ENCODE measurements at places on chromosomes 2 and 18.

GRCh38 chr2:96396602-96397001 lies 61.0 kb downstream of the NCAPH start:
- DNase-seq = no peak

GRCh38 chr18:39846265-39846664 lies 2108.8 kb upstream of the PIK3C3 start:
- no peak for DNase-seq

- DNase-seq = no peak
These were observed 15.4 kb upstream of the ACYP2 start for GRCh38 chr2:54099829-54100585.

GRCh38 chr18:78776706-78777285 lies 202.8 kb upstream of the SALL3 start:
- DNase-seq = no peak

GRCh38 chr2:151363709-151364108 lies 6.3 kb downstream of the TNFAIP6 start:
- DNase-seq = no peak

- DNase-seq = peak; percentile 89
These were observed 23.7 kb downstream of the TMEM127 start for GRCh38 chr2:96241900-96242611.

DNA sequence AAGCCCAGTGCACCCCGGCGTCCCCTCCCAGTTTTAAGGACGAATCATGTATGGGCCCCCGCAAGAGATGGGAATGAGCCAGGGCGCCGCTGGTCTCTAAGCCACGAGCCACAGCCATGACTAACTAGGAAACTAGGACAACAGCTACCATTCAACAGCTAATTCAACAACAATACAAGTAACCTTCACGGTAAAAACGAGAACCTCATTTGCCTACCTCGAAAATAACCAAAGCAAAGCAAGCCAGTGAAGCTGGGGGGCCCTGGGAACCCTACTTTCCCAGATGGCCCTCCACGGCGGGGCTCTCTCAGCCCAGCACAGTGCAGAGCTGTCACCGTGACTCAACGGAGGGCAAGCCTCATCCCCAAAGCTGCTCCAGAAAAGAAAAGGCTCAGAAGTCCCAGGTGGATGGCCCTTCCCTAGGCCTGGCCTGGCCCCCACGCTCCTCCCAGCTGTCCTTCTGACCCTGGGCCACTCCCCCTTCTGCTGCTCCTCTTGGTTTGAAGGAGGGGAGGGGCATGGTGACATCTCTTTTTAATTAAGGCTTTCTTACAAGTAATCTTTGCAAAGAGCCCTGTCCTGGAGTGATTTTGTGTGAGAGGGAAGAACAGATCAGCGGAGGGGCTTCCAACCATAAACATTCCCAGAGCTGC lies 126.3 kb downstream of the HDAC4 start:
- DNase-seq = no peak

DNA sequence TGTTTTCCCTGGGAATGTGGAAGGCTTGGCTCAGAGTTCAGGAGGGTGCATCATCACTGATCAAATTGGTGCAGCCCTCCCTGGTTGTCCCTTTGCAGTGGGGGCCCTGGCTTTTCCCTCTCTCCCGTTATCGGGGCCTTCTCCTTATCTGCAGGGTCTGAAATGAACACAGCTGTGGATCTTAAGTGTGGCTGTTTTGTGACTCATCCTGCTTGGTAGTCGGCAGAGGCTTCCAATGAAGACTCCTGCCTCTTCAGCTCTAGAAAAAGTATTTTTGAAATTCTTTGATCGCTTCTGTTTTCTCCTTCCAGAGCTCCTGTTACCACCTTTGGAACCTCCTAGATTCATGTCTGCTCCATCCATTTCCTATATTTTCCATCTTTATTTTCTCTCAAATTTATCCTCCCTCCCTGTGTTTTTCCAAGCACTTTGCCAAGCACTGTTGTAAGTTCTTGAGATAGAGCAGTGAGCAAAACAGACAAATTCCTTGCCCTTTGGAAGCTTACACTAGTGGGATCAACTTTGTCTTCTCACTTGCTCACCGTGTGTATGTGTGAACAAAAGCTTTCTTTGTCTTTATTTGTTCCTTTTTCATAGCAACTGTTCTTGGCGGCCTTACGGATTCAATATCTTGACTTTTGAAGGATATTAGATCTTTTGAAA lies 45.7 kb downstream of the RALB start:
- DNase-seq = peak; percentile 51

DNA sequence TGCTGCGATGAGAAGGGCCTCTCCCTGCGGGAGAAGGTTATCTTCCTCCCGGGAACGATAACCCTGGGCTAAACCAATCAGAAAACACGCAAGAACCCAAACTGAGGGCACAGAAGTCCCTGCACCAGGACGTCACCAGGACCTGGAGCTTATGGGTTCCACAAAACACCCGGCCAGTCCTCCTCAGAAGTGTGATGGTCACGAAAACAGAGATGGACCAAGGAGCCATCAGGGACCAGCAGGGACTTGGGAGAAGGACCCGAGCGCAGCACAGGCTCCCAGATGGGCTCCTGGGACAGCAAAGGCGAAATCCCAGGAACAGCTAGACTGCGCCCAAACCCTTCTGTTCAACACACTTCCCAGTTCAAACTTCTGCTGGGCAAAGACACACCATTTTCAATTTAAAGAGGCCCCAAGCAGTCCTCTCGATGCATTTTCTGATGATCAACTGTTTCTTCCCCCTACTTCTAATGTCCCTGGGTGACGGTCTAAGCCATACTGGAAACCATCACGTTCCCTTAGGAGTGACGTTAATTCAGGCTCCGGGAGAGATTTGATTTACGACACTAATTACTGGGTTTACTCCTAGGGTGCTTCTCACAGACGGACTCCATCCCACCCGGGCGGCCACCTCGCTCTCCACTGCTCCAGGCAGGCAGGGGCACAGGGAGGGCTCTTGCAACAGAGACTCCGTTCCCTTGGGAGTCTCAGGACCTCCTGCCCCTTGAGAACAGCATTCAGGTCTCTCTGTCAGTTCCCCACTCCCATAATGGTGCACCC lies 29.2 kb downstream of the ZNF516 start:
- no peak for DNase-seq

DNA sequence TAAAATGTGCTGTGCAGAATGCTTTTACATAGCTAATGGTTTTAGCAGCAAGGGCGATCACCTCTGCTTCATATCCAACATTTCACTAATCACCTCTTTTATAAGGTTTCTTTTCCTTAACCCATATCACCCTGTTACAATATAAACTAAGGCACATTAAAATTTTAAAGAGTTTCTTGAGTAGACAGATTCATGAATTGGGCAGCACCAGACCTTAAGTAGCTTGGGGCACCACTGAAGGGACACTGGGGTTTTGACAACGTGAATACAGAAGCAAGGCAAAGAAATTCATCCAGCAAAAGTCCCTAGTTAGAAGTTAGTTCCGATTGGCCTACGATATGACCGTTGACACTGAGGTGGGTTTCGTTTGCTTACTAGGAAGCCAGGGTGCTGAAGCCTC lies 44.0 kb upstream of the RALBP1 start:
- no peak for DNase-seq

GRCh38 chr18:27860011-27860410 lies 316.9 kb downstream of the CDH2 start:
- DNase-seq = peak; percentile 16

- DNase-seq = no peak
These were observed 110.2 kb upstream of the RBBP8 start for GRCh38 chr18:22822841-22823508.

DNA sequence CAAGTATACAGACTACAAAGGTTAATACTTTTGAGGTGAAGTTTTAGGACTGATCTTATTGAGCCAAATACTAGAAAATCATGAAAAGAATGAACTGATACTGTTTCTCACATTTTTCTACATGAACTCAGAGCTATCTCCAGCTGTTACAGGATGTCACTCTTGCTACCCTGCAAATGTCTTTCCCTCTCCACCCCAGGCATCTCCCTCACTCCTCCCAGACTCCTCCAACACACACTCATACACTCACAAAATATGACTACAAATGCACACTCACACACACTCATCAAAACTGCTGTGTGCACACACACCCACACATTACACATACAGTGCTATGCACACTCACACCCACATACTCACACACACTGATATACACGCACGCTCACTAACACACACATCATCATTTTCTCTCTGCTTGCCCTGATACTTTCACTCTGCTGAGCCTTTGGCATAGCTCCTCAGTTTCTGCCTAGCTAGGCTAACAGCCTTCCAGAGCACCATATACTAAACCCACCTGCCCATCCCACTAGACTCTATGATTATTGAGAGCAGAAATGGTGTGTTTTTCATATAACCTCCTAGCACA lies 273.3 kb downstream of the CD226 start:
- DNase-seq = no peak

GRCh38 chr18:3603421-3604234 lies 153.7 kb downstream of the TGIF1 start:
- DNase-seq = peak; percentile 98

DNA sequence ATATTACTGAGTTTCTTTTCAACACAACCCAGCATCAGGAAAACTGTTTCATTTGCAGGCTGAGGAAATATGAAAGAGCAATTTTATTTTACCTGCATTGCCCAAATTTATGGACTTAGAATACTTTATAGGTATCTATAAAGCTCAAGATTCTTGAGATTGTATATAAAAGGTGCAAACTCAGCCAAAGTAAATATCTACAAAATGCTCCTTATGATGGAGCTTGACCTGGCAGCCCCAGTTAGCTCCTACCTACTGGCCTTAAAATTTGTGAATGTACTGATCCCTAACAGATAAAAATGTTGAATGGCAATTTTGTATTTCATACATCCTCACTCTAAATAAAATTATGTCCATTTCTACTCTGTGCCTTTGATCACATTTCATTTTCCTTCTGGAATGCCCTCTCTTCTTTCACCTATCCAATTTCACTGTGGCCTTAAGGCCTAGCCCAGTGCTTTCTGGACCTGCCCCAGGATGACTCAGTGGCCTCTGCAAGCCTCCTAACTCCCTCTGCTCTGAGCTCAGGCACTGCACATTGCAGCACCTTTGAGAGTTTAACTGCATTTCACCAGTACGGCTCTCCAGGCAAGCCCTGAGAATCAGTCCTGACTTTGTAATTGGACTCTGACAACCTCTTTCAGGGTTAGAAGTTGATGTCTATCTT lies 125.9 kb downstream of the ANTXR1 start:
- peak; percentile 84 for DNase-seq

GRCh38 chr2:241239552-241240202 lies 51.2 kb downstream of the ANO7 start:
- DNase-seq = no peak

DNA sequence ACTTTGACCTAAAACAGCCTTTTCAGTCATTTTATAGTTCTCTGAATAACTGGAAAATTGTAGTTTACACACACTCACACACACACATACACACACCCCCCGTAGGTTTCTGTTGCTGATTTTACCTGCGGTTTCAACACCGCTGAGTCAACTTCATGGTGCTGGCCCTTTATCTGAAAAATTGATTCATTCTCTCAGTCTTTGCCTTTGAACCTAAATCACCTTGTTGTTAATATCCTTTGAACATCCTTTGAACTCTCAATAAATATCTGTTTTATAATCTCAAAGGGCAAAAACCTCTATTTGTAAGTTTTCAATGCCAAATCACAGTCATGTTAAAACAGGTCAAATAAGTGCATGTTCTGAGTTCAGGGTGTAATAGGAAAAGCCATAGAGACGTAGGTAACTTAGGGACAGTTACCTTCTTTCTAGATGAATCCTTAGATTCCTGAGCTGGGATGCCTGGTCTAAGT lies 109.0 kb upstream of the BZW1 start:
- no peak for DNase-seq

DNA sequence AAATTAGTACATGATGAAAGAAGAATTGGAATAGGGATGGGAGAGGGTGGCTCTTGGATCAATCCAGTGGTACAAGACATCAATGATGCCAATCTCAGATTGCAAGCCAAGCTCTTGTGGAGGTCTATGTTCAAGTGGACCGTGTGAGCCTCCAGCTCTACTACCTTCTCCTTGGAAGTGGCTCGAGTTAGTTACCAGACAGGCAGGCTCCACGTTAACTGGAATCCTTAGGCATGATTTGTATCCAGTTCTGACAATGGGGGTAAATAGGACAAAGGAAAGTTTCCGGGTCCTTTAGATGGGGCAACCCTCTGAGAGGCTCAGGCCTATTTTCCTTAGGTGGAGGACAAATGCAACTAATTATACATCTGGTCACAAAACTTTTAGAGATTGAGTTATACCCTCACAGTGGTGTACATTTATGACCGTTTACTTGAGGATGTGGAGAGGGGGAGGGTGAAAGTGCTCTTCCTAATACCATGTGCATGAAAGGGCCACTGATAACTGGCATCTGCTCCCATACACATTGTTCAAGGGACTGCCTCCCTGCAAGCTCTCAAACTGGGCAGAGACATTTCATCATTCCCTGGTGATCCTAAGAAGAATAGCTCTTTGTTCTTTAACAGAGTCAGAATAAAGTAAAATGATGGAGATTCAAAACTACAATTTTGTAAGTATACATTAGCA lies 180.2 kb downstream of the SOCS6 start:
- no peak for DNase-seq

- no peak for DNase-seq
These were observed 94.5 kb upstream of the KYNU start for GRCh38 chr2:142782942-142783443.

GRCh38 chr2:168330624-168331423 lies 83.4 kb upstream of the STK39 start:
- DNase-seq = no peak

DNA sequence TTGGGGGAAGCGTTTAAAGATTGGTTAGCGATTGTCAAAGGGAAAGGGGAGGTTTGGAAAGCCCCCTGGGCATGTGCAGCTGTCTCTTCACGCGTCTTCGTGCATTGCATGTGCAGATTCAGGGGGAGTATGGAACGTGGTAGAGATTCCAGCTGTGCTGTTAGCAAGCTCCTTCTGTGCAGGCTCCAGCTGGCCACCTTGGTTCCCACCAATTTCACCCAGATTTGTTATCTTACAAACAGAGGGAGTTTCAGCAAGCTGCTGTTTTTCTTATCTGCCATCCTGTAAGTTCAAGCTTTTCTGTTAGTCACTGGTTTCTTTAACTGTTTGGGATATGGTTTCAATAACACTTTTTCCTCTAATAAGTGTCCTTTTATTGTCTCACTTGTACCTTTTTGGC lies 30.4 kb downstream of the FARP2 start:
- no peak for DNase-seq

DNA sequence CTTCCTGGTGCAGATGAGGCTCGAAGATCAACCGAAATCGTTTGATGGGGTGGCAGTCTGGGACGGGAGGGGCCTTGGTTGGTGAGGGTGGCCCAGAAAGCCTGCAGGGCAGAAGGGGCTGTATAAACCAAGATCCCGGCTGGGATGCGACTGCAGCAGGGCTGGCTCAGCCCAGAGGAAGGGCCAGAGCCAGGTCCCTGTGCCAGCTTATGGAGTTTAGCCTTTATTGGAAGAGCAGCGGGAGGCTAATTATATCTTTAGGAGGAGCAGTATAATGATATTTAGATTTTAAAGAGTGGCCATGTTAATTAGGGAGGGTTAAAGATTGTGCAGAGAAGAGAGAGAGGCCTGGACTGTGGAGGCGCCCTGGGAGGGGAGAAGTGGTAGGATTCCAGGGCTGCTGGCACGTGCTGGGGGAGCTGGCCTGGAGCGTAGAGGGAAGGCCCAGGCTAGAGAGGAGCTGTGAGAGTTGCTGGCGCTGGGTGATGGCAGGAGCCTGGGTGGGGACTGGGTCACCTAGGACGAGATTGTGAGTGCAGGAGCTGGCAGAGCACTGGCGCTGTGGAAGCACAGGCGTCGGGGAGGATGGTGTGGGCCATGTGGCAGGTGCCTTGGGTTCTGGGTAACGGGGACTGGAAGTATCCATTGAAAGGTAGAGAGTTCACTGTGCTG lies 25.1 kb downstream of the TRAF3IP1 start:
- no peak for DNase-seq

GRCh38 chr18:59874166-59874565 lies 25.6 kb upstream of the PMAIP1 start:
- DNase-seq = peak; percentile 78

All from A172 (cell line).